ENCODE measurements at places on chromosomes 4 and X.

GRCh38 chr4:101115887-101116286, 231.4 kb downstream of the PPP3CA start:
- no peak for DNase-seq

DNA sequence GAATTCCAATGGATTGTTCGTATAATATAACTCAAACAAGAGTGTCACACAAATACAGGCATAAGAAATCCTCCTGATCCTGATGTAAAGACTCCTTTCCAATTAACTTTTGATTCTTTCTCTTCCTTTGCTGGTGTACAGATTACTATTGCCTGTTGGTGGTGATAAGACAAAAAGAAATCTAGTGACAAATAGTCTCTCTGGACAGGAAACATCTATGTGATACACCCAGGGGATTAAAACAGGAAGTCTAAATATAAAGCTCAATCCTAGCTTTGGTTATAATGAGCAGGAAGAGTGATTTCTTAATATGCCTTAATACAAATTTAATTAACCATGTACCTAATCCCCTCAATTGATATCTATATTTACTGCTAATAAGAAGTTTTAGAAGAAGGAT, 45.1 kb downstream of the ARHGEF6 start:
- DNase-seq = no peak

DNA sequence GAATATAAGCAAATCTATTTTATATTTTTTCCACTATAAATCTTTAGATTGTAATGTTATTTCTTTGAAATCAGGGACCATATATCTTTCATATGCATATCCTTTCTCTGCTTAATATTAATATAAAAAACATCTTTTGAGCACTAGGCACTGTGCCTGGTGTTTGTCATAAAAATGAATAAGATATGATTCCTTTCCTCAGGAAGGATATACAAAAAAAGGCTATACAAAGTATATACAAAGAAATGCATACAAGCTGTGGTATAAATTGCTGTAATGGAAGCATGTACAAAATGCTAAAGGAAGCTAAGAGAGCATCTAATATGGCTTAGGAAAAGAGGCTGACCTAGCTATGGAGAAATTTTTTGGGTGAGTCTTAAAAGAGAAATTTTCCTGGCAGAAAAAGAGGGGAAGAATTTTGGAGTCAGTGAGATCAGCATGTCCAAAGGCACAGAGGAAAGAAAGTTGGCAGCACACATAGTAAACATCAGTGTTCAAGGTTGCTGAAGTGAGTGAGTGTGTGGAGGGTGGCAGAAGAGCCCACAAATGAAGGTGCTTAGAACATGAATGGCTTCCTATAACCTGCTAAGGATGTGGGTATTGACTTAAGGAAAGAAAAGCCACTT, 500.0 kb downstream of the SPRY1 start:
- DNase-seq = no peak

DNA sequence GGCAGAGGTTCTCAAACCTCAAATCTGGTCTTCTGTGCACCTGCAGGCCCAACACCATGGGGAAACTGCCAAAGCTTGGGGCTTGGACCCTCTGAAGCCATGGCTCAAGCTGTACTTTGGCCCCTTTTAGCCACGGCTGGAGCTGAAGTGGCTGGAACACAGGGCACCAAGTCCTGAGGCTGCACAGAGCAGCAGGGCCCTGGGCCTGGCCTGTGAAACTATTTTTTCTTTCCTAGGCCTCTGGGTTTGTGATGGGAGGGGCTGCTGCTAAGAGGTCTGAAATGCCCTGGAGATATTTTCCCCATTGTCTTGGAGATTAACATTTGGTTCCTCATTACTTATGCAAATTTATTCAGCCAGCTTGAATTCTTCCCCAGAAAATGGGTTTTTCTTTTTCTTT, 18.3 kb upstream of the PI4K2B start:
- DNase-seq = no peak

DNA sequence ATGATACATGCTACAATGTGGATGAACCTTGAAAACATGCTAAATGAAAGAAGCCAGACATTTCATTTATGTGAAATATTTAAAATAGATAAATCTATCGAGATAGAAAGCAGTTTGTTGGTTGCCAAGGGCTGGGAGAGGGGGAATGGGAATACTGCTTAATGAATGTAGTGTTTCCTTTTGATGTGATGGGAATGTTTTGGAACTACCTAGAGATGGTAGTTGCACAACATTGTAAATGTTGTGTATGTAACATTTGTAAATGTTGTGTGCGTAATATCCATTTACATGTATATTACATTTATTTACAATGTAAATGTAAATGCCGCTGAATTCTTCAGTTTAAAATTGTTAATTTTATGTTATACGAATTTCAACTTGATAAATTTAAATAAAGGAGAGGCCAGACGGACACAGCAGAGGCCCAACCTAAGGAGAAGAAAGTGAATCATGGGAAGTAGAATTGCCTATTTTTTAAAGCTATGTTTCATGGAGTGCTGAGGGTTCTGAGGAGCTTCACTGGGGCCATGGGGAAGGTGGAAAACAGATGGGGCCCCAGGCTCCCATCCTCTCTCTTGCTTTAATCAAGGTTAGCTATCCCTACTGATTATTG, 60.0 kb upstream of the TEX13D start:
- no peak for DNase-seq

DNA sequence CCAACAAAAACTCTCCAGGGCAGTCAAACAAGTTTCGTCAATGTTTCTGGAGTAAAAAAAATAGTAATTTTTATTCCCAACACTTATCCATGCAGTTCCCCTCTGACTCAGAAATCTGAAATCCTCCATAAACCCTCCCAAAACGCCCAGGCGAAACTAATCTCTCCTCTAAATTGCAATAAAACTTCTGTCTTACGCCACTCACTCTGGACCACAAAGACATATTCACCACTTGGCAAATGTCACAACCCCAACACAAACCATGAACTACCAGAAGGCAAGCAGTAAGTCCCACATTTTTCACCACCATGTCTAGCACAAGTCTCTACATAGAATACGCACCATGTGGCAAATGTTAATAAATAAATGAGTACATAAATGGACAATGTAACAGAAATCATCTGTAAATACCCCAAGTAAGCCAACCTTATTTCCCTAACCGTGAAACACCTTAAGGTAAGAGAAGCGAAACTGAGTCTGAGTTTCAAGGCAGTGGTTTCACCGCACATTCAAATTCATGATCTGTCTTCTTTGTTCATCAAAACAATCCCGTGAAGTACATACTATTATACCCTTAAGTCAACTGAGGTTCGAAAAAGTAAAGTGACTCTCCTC, 1.6 kb downstream of the PAPSS1 start:
- DNase-seq = no peak

GRCh38 chr4:145285928-145286327, 105.5 kb upstream of the OTUD4 start:
- DNase-seq = no peak

- no peak for DNase-seq
Observed at GRCh38 chr4:77819404-77819842, 255 bp upstream of the CNOT6L start.

DNA sequence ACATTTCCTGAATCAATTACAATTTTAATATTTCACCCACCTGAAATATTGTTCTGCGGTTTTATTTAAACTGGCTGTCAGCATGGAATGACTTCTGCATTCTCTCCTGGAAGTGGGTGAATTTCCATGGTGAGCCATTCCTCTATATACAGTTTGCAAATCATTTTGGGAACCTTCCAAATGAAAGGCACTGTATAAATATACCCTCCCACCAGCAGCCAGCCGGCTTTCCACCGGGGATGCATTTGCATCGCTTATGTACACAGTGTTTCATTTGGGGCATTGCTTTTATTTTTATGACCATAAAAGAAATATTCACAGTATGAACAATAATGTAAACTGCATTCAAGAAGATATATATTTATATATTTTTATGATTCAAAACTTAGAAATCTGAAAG, 4.7 kb upstream of the IL1RAPL1 start:
- DNase-seq = no peak

DNA sequence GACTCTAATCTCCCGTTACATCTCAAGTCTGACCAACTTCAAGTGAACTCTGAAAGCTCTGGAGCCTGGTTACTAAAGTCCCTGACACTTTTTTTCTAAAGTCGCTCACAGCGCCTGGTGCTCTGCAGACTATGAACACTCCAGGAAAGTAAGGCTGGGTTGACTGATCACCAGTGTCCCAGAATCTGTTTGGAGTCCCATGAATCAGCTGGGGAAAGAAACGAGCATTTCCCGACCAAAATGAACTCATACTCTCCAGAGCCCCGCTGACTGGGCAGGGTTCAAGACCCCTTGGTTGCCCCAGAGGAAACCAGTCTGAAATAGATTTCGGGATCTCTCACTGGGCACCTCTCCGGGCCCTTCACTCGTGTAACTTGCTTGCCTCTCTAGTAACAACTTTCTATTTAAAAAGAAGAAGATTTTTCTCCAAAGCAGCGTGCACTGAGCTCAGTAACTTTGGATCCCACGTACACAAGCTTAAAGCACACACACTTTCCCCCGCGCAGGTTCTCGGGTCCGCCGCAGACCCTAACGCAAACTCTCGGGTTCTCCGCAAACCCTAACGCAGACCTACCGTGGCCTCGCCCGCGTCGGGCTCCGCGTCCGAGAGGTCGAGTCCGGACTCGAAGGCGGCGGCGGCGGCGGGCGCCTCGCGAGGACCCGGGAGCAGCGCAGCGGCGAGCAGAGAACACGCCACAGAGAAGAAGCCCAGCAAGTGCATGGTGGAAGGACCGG, 964 bp downstream of the VEGFC start:
- DNase-seq = no peak

DNA sequence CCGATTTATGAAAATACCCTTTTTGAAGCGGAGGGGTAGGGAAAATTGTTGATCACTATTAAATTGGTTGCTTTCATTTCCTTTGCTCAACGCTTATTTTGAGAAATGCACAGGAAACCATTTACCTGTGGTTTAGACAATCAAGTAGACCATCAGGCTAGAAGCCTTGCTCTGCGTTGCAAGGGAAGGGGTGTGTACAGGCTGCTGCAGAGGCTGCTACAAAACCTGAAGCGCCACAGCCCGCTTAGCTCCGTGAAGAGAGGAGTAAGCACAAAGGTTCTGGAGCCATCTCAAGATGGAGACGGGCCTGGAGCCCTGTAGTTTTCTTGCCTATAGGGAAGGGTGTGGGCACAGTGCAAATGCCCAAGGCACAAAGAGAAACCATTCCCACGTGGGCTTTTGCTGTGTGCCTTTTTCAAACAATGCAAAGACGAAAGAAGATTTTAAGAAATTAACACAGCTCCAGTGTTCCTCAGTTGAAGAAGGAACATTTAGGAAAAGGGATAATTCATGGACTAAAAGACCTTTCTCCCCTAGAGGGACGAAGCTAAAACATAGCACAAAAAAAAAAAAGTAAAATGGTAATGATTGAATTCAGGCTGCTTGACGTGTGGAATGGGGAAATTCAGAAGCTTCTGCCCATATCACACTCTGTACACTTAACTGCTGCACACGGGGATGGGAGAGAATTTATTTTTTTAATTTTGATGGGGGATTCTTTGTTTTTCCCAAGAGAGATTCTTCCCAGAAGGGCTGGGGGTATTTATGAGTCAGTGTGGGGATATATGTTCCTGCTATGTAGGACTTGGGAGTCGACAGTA, 3.5 kb downstream of the TMSB4X start:
- peak; percentile 47 for DNase-seq

DNA sequence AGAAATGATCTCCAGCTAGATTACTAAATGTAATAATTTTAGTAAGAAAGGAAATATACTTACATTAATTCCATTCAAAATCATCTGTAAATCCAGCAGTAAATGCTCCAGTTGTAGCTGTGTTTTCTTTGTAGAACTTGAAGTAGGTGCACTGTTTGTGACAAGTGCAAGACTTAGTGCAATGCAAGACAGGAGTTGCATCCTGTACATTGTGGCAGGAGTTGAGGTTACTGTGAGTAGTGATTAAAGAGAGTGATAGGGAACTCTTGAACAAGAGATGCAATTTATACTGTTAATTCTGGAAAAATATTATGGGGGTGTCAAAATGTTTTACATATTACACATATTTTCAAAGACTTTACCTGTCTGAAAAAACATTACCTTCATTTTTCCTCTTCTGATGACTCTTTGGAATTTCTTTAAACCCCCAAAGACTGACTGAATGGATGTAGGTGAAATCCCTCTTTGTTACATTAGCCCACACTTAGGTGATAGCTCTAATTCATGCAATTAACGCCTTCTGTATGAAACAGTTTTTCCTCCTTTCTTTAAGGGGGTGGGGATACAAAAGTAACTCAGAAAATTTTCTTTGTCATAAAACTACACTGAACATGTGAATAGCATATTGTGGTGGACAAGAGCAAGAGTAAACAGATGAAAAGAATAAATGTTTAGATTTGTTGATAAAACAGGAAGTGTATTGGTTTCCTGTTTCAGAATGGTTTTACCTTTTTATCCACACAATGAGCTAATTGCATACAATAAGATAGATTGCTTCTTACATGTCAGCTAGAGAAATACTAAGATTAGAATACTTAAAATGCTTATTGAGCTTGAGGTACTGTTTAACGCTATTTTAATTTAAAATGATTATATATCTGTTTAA, at the start of gene IL2:
IL2 (minus strand) TSS at position 495 of the 886 bp plus-strand sequence; CDS start at position 210, 285 bp downstream.
- DNase-seq = no peak

DNA sequence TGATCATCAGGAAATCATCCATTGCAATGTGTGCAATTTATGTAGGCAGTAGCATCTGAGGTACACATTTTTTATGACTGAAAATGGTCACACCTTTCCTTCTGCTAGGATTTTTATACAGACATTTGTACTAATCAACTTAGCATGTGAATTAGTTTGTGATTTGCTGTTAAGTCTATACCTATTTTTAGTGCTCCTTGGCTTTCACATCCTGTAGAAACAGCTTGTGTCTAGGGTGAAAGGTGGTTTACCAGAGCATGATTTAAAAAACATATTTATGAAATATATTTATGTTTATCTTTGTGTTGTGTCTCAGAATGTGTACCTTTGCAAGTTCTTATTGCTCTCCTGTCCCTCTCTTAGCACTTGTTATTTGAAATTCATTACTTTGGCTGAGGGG, 916.0 kb downstream of the TECRL start:
- no peak for DNase-seq

- DNase-seq = no peak
Observed at GRCh38 chrX:19372547-19373331, 29.0 kb downstream of the PDHA1 start.

DNA sequence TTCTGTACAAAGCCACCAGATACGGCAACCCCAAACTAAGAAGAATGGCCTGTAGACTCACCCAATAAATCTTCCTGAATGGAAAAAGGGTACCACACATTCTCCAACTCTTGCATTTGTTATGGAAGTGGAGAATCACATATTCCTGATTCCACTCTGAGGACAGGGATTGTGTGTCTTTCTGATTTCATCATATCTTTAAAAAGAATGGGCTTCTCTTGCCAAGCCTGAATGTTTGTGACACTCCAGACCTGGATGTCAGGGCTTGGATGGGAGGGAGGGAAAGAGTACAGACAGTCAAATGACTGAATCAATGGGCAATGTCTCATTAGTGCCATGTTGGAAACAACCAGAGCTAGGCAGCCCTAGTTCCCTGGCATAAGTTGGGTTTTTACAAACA, 77.4 kb downstream of the PLAC1 start:
- no peak for DNase-seq

GRCh38 chr4:98345838-98346237, 84.7 kb downstream of the RAP1GDS1 start:
- no peak for DNase-seq

GRCh38 chrX:84258708-84259107, 70.7 kb upstream of the RPS6KA6 start:
- DNase-seq = no peak

Measured in activated T-cell treated with anti-CD3 and anti-CD28 coated beads for 1 hour (primary cell).